Renal cortical epithelial cell (primary cell): ENCODE measurements at places on chromosomes 5 and 9.

DNA sequence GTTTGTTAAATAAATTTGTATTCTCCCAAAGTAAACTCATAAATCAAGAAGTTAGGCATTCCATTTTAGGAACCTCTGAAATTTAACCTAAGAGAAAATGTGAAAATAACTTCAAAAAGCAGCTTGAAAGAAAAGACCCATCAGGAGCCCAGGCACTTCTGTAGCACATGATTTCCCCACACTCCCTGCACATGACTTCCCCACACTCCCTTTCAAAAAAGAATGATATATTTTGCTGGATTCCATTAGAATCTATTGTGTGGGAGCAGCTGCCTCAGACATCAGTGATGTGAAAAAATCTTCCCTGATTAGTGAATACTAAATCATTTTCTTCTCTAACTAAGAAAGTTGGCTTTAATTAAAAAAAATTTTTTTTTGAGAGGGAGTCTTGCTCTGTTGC is 83.3 kb downstream of the GLDC start:
- DNase-seq, result no peak

DNA sequence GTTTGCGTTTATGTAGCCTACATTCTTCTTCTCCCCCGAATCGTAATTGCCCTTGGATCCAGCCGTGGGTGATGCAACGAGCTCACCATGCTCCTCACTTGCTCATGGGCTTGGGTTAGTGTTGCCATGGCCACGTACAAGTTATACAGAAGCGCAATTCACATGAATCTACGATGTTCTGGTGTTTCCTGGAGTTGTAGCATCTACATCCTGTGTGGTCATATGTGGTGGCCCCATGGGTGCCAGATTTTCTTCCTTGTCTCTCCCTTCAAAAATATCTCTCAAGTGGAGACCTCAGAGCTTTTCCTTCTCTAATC is 115.3 kb downstream of the TLE4 start:
- no peak for DNase-seq

DNA sequence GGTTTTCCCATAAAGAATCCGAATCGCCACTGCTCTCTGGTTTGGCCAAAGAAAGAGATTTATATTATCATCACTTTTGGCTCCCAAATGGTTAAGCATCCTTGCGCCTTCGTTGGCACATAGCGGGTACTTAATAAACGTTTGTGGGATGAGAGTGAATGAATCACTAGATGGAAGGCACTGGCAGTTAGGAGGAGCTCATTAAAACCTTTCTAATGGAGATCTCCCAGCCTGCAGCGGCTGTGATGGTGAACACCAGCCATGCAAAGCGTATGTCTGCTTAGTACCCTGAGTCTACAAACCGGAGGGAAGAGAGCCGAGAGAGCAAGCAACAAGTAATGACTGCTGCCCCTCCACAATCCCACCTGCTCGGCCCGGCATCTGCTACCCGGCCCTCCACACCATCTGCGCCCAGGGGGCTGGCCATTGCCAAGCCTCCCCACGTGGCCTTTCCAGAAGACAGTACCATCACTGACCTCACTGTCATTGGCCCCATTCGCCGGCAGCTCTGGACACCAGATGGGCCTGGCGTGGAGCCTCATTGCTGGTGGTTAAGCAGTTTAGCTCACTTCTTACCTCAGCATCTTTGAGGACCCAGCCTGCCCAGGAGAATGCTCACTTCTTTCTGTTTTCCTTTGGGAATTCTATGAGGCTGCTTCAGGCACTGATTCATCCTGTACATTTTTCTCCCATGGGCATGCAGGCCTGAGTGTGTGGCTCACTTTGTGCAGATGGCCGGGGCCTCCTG is 39.3 kb upstream of the ANKRD33B start:
- no peak for DNase-seq

DNA sequence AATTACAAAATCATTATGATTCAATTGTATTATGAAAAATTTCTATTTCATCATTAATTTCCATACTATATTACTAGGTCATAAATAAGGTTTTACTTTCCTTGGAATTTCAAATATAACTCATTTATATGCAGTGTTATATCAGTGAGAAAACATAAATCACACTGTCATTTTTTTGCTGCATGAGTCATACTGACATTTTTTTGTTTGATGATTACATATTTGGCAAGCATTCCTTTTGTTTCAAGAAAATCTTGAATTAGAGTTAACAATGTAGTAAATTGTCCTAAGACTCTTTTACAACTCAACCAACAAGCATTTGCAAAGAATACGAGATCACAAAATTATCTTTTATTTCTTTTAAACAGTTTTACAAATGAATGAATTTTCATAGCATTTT is 298.4 kb upstream of the SEMA6A start:
- DNase-seq, result no peak

DNA sequence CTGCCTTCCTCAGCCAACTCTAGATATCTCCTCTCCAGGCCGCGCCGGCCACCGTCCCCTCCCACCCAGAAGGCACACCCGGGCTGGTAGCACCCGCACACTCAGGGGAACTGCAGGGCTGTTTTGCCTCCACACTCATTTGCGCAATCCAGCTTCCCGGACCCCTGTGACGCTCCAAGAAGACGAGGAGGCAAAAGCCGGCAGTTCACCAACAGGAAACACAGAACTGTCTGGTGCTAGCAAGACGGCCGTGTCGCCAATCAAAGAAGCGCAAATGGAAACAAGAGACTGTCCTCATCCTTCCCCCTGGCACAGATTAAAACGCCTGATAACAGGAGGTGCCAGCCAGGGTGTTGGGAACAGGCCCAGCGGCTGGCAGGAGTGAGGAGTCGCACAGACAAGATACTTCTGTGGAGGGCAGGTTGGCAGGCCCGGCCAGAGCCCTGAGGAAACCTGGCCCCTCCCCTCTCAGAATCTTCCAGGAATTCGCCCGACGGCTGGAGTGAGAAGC is 7.8 kb downstream of the AGPAT2 start:
- no peak for DNase-seq

GRCh38 chr5:37248421-37248969 is 681 bp downstream of the CPLANE1 start:
- DNase-seq, result peak; percentile 4

DNA sequence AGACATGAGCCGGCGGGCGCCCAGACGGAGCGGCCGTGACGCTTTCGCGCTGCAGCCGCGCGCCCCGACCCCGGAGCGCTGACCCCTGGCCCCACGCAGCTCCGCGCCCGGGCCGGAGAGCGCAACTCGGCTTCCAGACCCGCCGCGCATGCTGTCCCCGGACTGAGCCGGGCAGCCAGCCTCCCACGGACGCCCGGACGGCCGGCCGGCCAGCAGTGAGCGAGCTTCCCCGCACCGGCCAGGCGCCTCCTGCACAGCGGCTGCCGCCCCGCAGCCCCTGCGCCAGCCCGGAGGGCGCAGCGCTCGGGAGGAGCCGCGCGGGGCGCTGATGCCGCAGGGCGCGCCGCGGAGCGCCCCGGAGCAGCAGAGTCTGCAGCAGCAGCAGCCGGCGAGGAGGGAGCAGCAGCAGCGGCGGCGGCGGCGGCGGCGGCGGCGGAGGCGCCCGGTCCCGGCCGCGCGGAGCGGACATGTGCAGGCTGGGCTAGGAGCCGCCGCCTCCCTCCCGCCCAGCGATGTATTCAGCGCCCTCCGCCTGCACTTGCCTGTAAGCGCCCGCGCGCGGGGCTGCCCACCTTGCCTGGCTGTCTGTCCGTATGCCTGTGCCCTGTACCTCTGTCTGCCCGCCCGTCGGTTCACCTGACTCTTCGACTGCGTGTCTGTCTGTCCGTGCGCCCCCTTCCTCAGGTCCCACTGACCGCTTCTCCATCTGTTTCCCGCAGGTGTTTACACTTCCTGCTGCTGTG is 412 bp downstream of the FGF18 start:
- DNase-seq, result no peak

- peak; percentile 4 for DNase-seq
Observed at GRCh38 chr9:78927099-78927940, 630.4 kb downstream of the PSAT1 start.

DNA sequence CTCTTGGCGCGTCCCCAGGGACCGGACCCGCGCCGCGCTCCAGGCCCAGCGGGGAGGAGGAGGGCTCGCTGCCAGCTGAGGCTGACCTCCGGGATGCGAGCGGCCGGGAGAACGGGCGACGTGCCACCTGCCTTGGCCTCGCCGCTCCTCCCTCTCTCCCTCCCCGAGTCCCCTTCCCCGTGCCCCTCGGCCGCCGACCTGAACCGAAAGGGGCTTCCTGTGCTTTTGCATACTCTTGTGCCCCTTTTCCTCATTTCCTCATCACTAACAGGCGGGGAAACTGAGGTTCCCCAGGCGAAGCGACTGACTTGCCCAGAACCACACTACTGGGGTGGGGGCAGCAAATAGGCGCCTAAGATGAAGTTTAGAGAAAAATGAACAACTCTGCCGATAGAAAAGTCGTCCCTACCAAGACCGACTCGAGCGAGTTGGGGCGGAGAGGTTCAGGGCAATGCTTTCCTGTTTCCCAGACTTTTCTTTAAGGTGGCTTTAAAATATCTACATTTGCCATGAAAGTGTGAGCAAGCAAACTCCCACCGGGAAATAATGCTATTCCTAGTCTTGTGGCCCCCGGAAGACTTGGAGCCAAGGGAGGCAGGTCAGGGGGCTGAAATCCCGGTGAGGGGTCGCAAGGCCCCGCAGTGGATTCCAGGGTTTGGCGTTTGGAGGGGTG is 580 bp upstream of the DUSP1 start:
- DNase-seq, result no peak

DNA sequence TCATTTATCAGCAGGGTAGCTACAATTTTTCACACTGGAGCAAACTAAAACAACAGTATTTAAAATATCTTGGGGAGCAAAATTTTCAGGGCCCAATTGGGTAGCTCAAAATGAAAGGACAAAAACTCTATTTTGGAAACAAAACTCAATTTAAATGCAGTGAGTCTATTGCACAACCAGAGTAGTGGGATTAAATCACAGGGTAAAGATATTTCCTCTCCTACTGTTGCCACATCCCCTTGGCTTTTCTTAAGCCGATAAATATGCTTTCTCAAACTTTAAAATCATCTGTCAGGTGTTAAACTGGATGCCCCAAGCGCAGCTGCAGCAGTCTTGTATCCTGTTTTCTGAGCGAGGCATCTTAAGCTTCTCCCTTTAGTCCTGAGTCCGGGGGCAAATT is 1474.3 kb upstream of the CDH9 start:
- no peak for DNase-seq

GRCh38 chr9:111148052-111149017 is 110.1 kb upstream of the LPAR1 start:
- peak; percentile 55 for DNase-seq
